Stimulated activated CD4-positive, alpha-beta T cell treated with anti-CD3 and anti-CD28 coated beads, TNF-alpha, amount 100 ng/mL, for 48 hours (primary cell): ENCODE measurements at places on chromosomes 3 and 15.

GRCh38 chr15:87207990-87208580 is 1048.5 kb downstream of the NTRK3 start:
- DNase-seq, result no peak

GRCh38 chr3:171038342-171038741 is 11.8 kb upstream of the SLC2A2 start:
- no peak for DNase-seq

DNA sequence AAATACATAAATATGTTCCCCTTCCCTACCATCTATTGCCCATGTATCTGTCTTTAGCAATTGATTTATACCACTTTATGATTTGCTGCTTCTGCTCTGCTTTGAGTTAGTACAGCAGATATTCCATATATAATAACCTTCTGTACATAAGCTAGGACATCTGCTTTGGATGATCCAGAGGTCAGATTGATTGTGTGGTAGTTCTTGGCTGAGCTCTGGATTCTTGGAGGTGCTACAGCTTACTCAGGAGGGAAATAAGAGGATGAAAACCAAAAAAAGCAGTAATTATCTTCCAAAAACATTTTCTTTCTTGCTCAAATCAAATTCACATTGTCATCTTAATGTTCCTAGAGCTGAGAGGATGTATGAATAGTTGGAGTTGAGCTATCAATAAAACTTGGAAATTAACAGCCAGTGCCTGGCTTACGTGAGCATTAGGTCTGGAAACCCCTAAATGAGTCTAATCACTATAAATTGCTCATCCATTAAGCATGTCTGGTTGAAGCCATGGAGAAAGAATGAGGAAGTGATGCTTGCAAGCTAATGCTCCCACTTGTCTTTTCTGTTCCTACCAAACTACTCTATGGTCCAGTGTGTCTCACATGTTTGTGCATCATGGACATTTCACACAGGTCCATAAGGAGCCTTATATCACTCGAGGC is 36.3 kb upstream of the TMEM42 start:
- DNase-seq, result no peak

DNA sequence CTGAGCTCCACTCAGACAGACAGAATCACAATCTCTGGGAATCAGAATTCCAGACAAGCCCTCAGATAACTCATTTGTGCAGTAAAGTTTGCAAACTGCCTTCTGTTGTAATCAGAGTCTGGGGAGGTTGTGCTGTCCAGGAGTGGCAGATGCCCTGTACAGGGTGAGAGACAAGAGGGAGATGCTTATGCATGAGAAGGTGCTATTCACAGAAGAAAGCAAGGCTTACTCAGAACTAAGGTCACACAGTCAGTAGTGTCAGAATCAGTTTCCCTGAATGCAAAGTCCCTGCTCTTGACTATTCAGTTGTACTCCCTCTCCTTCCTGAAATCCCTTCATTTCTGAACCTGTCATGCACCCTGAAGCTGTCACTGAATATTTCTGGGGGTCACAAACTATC is 43.7 kb downstream of the SRPRB start:
- DNase-seq, result no peak

DNA sequence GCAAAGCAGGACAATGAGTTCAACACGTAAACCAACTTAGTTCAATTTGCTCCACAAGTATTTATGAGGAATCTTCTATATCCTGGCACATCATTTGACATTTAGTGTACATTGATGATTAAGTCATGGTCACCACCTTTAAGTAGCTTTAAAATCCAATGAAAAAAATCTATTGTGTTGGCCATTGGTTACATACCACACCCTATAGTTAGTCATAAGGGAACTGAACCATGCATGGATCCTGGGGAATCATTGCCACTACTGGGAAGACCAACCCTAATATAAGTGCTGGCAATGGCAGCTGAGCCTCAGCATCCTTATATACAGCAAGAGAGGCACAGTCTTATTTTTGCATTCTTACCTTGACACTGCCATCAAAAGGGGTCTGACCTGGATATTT is 502.5 kb downstream of the MECOM start:
- no peak for DNase-seq

DNA sequence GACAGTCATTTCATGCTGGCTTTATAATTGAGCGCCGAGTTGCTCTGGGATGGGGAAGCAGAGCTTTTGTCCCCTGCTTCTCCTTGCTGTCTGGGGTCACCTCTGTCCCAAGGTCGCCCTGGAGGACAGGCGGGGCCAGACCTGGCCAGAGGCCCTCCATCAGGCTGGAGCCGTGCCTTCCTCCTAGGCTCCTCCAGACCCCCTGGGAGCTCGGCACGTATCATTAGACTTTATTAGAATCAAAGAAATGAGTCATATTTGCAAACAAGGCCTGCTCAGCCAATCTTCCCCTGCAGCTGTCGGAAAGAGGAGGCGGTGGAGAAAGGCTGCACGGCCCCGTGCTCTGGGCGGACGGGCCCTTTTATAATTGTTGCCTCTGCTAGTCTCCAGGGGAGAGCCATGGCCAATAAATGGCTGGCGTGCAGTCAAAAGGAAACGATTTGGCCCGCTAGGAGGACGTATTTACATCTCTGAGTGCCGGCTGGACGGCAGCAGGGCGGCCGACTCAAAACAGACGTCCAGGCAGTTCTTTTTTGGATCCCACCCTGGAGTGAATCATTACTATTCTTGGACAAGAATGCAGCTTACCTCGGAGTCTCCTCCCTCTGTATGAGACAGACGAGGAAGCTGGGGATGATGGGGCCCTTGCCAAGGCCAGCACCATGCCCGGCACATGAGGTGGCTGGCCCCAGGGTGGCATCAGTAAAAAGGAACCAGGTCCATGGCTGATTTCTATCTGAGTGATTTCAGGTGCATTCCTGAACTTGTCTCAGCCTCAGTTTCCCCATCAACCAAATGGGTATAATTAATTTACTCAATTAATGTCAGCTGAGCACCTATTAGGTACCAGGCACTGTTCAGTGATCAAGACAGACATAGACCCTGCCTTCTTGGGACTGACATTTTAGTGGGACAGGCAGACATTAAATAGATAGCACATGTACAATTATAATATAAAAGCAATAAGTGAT is 50.6 kb downstream of the SLC6A6 start:
- DNase-seq, result no peak

DNA sequence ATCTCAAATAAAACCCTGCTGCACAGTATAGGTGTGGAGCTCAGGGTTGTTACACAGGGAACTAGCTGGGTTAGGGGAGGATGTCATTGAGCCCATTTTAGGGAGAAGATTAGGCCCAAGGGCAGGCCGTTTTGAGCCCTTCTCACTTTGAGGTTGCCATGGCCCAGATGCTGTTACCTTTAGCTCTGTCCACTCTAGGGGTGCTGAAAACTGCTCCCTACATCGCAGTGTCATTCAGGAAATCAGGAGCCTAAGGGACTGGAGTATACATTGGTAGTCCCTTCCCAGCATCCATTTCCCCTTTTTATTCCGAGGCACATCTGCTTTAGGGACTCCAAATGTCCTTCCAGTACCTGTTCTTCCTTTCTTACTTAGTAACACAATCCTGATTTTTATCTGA is 79.0 kb upstream of the SELENOK start:
- DNase-seq, result no peak

DNA sequence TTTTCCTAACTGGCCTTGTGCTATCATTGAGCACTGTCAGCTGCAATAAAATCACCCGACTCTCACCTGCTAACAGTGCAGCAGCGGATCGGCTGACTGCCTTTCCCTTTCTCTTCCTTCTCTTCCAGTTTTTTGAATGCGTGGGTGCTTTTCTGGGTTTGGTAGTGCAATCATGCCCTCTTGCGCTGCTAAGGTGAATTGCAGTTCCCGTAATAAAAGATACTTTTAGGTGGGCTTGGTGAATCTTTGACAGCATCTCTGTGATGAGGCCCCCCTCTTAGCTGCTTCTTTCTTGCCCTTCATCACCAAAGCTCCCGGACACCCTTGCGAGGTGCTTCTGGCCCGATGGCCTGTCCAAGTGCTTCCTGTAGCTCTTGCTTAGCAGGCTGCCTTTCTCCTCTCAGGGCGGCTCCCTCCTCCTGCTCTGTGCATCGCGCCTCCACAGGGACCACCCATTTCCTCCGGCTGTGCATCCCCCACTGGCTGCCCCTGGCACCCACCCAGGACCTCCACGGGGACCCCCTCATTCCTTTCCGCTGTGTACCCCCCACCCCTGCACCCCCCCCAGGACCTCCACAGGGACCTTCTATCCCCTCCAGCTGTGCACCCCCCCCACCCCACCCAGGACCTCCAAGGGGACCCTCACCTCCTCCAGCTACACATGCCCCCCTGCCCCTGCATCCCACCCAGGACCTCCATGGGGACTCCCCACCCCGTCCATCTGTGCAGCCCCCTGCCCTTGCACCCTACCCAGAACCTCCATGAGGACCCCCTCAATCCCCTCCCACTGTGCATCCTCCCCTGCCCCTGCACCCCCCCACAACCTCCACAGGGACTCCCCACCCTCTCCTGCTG is 50.8 kb upstream of the RPL32 start:
- DNase-seq, result no peak

GRCh38 chr3:42613462-42613861 is 13.0 kb downstream of the NKTR start:
- no peak for DNase-seq

- DNase-seq, result no peak
Measured at GRCh38 chr3:126110431-126111125, 26.7 kb upstream of the SLC41A3 start.

DNA sequence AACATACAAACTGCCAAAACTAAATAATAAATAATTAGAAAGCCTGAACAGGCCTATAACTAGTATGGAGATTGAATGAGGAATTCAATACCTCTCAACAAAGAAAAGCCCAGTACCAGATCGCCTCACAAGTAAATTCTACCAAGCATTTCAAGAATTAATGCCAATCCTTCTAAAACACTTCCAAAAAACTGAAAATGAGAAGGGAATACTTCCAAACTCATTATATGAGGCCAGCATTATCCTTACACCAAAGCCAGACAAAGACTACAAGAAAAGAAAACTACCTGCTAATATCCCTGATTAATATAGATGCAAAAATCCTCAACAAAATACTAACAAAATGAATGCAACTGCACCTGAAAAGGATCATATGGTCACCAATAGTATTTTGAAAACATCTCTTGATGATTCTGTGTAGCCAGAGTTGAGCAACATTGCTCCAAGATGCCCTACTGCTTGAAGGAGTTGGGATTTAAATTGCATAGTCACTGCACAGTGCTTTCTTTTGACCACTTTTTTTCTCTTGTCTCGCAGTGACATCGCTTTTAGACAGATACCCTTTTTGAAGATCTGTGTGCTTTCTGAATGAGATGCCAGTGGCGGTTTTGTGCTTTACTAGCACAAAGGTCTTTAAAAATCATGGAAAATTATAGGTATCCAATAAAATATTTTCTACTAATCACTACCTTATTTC is 487.2 kb upstream of the RASGRP1 start:
- DNase-seq, result no peak

DNA sequence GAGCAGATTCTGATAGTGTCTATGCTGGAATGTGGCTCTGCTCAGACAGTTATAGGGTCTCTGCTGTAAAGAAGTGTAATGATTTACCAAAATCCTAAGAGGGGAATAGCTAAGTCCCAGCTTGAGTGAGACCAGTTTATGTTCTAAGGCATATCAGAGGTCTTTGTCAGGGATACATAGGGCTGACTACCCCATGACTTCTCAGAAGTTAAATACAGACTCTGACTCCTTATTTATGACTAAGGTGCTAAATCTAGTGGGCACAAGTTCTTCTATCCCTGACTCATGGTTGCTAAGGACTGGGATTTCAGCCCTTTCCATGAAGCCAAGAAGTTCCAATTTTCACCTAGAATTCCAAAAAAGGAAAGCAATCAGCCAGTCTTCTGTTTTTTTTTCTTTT is 192.6 kb upstream of the POU1F1 start:
- DNase-seq, result no peak

DNA sequence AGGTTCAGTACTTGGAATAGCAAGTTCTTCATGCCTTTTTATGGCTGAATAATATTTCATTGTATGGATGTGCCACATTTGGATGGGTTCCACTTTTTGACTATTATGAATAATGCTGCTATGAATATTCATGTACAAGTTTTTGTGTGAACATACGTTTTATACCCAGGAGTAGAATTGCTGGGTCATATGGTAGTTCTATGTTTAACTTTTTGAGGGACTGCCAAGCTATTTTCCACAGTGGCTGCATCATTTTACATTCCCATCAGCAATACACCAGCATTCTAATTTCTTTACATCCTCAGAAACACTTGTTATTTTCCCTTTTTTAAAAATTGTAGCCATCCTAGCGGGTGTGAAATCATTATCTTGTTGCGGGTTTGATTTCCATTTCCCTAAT is 76.0 kb upstream of the PRR20G start:
- no peak for DNase-seq

- DNase-seq, result no peak
Measured at GRCh38 chr15:70493376-70493775, 270.0 kb downstream of the UACA start.

- DNase-seq, result peak; percentile 26
Measured at GRCh38 chr3:139339219-139339906, 4.5 kb upstream of the MRPS22 start.

GRCh38 chr3:134602440-134602814 is 48.4 kb downstream of the KY start:
- no peak for DNase-seq

DNA sequence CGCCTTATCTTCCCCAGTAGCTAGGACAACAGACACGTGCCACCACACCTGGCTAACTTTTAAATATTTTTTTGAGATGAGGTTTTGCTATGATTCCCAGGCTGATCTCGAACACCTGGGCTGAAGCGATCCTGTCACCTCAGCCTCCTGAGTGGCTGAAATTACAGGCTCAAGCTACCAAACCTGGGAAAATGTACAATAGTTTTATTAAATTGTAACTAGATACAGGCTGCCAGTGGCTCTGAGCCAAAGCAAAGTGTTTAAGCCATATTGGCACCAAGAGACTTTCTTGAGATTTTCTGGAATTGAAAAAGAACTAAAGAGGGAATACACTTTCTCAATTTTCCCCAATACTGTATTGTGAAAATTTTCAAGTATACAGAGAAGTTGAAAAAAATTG is 204.3 kb downstream of the SUCLG2 start:
- DNase-seq, result no peak
